ENCODE measurements at places on chromosomes 4 and X.

- no peak for DNase-seq
Observed at GRCh38 chr4:138494116-138494515, 252.0 kb upstream of the SLC7A11 start.

DNA sequence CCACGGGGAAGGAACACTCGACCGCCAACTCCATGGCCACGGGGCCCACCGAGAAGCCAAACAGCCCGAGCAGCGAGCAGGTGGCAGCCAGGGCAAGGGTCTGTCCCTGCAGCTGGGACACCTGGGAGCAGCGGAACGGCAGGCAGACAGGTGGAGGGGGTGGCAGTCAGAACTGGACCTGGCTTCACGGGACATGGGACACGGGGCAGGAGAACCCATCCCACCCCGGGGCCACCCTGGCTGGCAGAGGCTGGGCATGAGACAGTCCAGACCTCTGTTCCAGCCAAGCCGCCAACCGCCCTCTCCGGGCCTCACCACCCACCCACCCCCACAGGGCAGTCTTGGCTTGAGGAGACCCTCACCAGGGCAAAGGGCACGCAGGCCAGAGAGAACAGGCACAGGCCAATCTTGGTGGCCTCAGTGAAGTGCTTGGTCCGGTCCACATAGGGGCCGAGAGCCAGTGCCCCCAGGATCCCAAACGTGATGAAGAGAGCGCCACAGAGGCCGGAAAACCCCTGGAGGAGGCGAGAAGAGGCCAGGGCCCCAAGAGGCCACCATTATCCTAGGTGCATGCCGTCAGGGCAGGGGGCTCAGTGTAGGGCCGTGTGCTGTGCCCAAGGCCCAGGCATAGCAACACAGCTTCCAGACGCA lies 5.6 kb downstream of the SLC49A3 start:
- no peak for DNase-seq

- no peak for DNase-seq
Observed at GRCh38 chrX:37287741-37288444, 61.3 kb upstream of the PRRG1 start.

DNA sequence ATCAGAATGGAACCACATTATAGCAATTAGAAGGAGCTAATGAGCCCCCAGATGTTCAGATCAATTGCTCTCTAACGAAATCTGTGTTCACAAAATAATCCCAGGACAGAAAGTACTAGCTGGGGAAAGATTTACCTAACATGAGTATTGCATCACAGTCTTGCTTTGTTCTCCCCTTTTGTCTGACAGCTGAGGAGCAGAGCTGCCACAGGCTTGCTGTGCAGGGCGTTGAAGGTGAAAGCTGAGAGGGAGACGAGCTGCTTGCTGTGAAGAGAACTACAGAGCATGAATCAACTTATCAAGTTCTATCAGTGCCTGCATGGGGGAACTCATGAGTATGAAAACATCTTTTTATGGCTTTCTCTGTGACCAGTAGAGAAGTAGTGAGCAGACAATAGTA lies 441.2 kb downstream of the CENPC start:
- no peak for DNase-seq

- DNase-seq, result no peak
Observed at GRCh38 chr4:110632506-110633357, 9.9 kb upstream of the PITX2 start.

- no peak for DNase-seq
Observed at GRCh38 chrX:44747969-44748368, 95.9 kb upstream of the DUSP21 start.

GRCh38 chr4:163087805-163088204 lies 78.9 kb downstream of the NAF1 start:
- DNase-seq, result no peak

DNA sequence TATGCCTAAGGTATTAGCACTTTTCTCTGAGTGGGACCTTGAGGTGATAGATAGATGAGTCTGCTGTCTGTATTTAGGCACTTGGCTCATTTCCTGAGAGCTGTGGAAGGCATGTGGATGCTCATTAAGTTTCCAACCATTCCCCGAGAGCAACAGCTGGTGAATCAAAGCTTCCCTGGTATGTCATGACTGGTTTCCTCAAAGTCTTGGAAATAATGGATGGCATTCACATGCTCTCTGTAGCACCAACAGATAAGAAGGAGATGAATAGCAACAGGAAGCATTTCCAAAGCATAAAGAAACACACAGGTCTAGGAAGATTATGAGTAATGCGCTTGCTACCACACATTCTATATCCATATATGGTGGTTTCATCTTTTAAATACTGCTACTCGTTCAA lies 118.3 kb upstream of the ETNPPL start:
- no peak for DNase-seq

DNA sequence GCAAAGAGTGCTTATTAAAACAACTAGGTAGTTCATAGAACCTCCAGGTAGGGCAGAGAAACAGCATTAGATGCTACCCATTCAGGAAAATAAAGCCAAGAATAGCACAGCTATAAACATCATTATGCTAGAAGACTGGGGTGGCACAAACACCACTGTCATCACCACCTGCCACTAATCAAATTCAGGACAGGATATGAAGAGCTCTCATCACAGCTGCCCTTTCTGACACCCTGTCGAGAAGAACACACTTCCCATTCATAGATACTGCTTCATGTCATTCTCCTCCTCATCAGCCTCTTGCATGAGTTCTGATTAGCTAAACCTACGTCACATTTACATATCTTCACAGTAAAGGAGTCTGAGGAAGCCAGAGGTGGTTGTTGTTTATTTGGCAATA lies 692.3 kb upstream of the HS3ST1 start:
- no peak for DNase-seq

DNA sequence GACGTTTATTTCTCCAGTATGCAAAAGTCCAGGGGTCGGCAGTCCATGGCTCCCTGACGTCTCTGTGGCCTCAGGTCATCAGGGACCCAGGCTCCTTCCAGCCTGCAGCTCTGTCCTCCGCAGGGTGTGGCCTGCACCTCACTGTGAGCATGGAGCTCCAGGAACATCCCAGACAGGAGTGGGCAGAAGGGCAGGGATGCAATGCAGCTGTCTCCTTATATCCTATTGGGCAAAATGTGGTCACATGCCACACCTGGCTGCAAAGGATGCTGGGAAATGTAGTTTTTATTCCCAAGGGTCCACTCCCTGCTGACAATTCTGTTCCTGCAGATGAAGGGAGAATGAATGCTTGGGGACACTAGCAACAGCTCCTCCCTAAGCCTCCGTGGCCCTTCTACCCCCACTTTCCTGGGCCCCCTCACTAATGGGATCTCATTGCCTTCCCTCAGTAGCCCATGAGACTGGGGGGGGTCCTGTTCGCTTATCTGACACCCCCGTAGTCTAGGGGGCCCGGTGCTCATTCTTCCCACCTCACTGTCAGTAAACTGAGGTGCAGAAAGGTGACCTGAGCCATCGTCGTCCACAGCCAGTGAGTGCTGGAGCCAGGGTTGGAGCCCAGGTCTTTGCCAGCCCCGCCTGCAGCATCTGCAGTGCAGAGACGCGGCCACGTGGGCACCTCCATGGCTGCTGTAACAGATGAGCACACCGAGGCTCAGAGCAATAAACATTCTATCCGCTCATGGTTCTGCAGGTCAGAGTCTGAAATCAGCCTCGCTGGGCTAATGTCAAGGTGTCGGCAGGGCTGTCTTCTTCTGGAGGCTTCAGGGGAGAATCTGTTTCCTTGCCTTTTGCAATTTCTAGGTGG lies 5.9 kb upstream of the GRPEL1 start:
- DNase-seq, result no peak

- no peak for DNase-seq
Observed at GRCh38 chr4:76563454-76564122, 128.6 kb downstream of the SHROOM3 start.

DNA sequence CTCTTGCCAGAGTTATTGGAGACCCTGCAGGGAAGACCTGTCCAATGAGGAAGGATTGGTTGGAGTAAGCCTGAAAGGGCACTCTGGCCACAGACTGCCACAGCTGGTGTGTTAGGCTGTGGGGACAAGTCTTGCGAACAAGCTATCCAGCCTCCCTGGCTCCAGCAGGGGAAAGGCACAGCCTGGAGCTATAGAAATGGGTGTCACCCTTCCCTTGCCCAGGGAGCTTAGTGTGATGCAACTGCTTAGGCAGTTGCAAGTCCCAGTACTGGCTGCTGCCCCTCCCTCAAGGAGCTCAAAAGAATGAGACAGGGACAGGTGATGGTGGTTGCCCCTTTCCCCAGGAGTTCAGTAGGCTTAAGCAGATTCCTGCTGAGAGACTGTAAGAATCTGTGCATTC lies 165.7 kb upstream of the CT83 start:
- DNase-seq, result no peak

GRCh38 chr4:6885953-6886557 lies 23.6 kb upstream of the TBC1D14 start:
- DNase-seq, result no peak

DNA sequence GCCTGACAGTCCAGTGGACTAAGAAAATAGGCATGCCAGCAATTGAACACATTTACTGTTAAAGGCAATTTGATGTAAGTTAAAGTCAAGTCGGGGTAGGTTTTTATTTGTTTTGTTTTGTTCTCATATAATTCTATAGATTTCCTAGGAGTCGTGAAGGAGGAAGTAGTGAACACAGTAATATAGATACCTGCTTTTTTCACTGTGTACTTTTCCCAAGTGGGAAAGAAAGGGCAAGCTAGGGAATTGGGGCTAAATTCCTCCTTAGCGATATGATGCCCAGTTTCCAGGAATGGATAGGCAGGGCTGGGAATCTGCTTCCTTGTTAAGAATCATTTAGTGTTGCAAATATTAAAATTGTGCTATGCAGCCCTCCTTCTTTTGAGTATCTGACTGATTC lies 271.0 kb downstream of the ARHGAP24 start:
- DNase-seq, result no peak

- DNase-seq, result peak; percentile 74
Observed at GRCh38 chrX:1537031-1537715, at the start of gene P2RY8. TSS of gene P2RY8 (minus strand) at chrX:1537185. CDS start at chrX:1466558, 70,627 bp downstream.

DNA sequence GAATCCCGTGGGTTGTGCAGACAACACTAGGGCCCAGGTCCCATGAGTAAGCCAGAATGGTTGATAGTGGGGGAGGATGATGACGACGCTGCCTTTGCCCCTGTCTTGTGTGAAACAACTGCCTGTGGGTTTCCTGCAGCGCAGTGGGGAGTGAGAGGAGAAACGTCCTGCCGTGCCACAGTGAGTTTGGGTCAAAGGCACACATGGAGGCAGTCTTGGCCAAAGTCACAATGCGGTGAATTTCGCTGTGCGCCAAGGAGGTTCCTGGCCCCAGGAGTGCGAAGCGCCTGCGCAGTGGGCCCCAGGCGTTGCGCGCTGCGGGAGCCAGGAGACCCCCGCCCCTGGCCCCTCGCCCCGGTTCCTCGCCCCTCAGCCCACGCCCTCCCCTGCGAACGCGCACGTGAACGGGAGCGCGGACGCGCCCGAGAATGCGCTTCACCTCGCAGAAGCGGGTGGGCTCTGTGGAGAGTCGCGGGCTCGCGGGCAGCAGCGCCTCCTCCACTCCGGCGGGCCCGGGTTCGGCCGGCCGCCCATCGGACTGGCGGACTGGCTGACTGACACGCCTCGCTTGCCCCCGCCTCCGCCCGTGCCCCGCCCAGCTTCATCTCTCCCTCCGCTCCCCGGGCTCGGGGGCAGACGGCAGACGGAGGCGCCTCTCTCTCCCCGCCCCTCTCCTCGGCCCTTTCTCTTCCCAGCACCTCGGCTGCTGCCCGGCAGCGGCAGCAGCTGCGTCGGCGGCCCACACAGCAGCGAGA lies at the start of gene NUDT10:
NUDT10 (plus strand) TSS at position 635 of the 755 bp plus-strand sequence. CDS start 144 bp downstream, outside the sequence.
- peak; percentile 28 for DNase-seq

DNA sequence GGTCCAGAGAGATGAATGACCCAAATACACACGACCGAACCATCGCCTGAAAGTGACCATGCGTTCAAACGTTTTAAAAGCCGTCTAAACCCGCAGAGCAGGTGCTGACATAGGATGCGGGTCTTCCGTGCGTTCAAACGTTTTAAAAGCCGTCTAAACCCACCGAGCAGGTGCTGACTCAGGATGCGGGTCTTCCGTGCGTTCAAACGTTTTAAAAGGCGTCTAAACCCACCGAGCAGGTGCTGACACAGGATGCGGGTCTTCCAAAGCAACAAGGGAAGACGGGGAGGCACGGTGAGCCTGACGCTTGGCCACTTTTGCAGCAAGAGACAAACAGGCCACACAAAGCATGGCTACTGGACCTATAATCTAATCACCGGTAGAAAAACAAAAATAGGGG lies 47.2 kb downstream of the GAK start:
- no peak for DNase-seq

- no peak for DNase-seq
Observed at GRCh38 chr4:9970399-9971011, 50.8 kb downstream of the SLC2A9 start.

DNA sequence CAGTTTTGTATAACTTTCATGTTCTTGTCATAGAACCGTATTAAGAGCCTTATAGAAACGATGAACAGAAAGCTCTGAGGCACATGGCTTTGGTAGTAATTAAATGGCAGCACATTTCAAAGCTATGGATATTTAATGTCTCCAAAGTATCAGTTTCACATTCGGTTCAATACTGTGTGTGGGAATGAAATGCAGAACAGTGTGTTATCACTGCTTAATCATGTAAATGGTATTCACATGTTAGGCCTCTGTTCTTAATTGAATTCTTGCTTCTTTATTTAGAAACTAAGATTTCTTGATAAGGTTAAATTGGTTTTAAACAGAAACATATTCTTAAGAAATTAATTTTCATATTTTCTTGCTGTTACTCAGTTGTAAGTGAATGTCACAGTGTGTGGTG lies 701.0 kb upstream of the PITX2 start:
- DNase-seq, result no peak

DNA sequence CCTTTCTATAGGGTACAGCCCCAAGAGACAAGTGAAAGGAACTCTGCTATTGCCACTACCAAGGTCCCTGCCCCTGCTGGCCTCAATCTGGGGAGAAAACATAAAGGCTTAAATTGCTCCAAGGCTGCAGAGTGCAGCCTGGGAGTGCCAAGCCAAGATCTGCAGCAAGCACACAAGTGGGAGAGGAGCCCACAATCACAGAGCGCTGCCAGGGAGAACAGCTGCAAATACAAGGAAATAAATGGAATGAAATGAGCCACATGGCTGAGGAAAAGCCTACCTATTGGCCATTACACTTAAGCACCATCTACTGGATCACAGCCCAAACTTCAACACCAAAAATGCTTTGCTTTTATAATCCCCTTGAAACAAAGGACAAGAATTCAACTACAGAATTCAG lies 582.4 kb downstream of the FAM133A start:
- no peak for DNase-seq

- no peak for DNase-seq
Observed at GRCh38 chr4:81756973-81757372, 285.3 kb upstream of the RASGEF1B start.

DNA sequence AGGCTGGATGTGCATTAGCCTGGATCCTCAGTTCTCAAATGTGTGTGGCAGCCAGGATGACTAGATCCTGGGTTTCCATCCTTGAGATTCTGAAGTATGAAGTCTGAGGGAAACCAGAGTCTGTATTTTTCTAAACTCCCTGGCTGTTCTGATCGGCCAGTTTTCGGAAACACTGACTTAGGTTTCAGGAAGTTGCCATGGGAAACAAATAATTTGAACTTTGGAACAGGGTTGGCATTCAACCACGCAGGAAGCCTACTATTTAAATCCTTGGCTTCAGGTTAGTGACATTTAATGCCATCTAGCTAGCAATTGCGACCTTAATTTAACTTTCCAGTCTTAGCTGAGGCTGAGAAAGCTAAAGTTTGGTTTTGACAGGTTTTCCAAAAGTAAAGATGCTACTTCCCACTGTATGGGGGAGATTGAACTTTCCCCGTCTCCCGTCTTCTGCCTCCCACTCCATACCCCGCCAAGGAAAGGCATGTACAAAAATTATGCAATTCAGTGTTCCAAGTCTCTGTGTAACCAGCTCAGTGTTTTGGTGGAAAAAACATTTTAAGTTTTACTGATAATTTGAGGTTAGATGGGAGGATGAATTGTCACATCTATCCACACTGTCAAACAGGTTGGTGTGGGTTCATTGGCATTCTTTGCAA lies 67.6 kb downstream of the PDGFRA start:
- no peak for DNase-seq
